Substantia nigra (tissue), 51 donors: ENCODE measurements at places on chromosomes 13 and 19.

DNA sequence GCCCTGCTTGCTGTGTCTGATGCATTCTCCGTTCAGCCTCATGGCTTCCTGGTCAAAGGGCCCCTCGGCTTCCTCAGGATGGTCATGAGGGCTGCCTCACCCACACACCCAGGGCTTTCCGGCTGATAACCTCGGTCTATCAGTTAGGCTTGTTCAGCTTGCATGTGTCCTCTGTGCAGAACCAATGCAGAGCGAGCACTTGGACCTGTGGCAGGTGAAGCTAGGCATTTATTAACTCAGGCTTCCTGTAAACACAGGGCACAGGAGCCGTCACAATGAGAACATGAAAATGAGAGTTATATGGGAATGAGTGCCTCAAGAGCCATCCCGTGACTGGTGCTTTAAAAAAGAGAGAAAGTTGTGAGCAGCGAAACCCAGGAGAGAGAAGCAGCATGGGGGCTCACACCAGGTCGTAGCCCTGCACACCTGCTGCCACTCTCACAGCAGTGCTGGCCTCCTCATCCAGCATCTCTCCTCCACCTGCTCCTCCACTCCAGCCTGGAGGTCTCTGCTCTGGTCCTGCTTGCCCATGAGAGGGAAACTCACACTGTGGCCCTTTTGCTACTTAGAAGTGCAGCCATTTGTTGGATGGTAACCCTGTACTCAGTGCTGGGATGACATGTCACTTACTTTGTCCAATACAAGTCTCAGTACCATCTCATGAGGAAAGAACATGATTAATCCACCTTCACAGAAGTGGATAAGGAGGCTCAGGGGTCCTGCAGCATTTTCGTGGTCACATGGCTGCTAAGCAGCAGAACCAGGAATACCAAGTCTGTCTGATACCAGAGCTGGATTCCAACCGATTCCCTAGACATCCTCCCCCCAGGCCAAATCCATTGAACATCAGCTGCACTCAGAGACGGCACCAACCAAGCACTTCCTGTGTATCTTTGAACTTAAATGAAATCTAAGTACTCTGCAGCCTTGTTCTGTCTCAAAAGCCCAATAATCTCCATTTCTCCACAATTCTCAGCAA is 50.5 kb upstream of the IRS2 start:
- DNase-seq = no peak

GRCh38 chr13:98658131-98658530 is 81.2 kb upstream of the STK24 start:
- no peak for DNase-seq

- no peak for DNase-seq
Measured at GRCh38 chr19:4984438-4984990, 15.6 kb downstream of the KDM4B start.

DNA sequence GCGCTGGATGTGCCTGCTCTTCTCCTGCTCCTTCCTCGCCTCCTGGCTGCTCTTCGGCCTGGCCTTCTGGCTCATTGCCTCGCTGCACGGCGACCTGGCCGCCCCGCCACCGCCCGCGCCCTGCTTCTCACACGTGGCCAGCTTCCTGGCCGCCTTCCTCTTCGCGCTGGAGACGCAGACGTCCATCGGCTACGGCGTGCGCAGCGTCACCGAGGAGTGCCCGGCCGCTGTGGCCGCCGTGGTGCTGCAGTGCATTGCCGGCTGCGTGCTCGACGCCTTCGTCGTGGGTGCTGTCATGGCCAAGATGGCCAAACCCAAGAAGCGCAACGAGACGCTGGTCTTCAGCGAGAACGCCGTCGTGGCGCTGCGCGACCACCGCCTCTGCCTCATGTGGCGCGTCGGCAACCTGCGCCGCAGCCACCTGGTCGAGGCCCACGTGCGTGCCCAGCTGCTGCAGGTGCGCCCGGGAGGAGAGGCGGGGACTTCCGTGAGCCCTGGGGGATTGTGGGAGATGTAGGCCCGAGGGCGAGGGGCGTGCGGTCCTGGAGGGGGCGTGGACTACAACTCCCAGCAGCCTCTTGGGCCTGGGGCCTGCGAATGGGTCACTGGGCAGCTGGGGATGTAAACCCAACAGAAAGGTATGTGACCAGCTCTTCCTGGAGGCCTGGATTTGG is 6.7 kb downstream of the KCNJ14 start:
- DNase-seq = no peak

- DNase-seq = no peak
Measured at GRCh38 chr13:96672016-96672415, 322.3 kb downstream of the OXGR1 start.

- no peak for DNase-seq
Measured at GRCh38 chr13:107807306-107808073, 407.8 kb downstream of the LIG4 start.

DNA sequence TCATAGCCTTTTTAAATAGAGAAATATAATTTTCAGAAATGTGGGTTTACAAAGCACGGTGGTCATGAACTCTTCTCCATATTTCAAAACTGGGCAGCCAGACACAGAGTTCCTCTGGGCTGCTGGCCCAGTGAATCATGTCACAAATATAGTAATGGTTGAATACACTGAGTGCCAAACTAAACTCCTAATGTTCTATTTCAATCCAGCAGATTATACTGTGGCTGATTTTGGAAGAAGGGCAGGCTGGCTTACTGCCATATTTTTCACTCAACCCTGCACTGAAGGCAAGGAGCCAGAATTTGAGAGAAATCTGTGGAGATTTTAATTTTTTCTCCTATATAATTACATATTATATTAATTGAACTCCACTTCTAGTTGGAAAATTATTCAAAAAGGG is 17.0 kb upstream of the PRR20A start:
- peak; percentile 11 for DNase-seq

DNA sequence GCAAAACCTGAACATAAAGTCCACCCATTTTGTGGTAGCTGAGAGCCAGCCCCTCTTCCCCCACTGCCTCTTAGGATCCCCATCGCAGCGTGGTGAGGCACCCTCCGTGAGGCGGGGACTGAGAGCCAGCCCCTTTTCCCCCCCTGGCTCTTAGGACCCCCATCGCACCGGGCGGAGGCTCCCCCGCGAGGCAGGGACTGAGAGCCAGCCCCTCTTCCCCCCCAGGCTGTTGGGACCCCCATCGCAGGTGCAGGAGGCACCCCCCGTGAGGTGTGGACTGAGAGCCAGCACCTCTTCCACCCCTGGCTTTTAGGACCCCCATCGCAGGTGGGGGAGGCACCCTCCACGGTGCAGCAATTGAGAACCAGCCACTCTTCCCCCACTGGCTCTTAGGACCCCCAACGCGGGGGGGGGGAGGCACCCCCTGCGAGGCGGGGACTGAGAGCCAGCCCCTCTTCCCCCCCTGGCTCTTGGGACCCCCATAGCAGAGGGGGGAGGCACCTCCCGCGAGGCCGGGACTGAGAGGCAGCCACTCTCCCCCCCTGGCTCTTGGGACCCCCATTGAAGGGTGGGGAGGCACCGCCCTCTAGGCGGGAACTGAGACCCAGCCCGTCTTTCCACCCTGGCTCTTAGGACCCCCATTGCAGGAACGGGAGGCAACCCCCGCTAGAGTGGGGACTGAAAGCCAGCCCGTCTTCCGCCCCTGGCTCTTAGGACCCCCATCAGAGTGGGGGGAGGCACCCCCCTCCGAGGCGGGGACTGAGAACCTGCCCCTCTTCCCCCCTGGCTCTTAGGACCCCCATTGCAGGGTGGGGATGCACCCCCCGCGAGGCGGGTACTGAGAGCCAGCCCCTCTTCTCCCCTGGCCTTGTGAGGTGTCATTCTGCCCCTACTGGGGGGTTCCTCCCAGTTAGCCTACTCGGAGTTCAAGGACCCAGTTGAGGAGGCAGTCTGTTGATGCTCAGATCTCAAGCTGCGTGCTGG is 366.4 kb upstream of the SPRY2 start:
- DNase-seq = no peak

DNA sequence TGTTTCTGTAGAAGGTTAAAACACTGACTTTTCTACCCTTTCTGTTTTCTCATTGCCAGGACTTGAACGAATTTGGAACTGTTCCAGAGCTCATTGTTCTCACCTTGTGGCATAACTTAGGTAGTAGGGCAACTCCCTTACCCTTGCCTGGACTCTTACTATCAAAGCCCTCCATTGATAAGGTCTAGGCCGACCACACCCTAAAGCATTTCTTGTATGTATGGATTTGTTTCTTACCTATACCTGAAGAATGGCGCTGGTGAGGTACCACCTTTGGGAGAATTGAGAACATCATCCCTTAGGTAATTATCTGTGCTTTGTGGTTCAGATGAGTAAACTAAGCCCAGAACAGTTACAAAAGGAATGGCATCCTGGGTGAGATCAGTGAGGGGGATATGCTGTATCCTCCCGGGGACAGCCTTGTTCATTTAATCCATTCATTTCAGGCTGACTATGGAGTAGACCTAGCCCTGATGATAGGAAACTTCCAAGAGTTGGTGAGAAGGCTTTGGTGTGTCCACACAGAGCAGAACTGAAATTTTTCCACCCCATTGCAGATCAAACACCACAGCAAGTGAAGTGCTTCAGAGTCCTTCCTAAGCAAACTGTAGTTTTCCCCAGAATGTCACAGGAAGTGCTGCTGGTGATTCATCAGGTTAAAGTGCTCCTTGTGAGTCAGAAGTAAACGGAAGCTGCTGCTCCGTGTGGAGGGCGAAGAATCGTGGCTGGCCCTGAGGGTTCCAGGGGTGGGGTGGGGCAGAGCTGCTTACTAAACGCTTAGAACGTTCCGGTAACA is 113.0 kb downstream of the TEX26 start:
- no peak for DNase-seq

- DNase-seq = no peak
Measured at GRCh38 chr19:58196901-58197616, 14.2 kb downstream of the ZNF274 start.

GRCh38 chr19:35138305-35138892 is at the start of gene FXYD1:
FXYD1 (plus strand) TSS chr19:35138824; CDS start chr19:35140080, 1,256 bp downstream.
- DNase-seq = peak; percentile 47

DNA sequence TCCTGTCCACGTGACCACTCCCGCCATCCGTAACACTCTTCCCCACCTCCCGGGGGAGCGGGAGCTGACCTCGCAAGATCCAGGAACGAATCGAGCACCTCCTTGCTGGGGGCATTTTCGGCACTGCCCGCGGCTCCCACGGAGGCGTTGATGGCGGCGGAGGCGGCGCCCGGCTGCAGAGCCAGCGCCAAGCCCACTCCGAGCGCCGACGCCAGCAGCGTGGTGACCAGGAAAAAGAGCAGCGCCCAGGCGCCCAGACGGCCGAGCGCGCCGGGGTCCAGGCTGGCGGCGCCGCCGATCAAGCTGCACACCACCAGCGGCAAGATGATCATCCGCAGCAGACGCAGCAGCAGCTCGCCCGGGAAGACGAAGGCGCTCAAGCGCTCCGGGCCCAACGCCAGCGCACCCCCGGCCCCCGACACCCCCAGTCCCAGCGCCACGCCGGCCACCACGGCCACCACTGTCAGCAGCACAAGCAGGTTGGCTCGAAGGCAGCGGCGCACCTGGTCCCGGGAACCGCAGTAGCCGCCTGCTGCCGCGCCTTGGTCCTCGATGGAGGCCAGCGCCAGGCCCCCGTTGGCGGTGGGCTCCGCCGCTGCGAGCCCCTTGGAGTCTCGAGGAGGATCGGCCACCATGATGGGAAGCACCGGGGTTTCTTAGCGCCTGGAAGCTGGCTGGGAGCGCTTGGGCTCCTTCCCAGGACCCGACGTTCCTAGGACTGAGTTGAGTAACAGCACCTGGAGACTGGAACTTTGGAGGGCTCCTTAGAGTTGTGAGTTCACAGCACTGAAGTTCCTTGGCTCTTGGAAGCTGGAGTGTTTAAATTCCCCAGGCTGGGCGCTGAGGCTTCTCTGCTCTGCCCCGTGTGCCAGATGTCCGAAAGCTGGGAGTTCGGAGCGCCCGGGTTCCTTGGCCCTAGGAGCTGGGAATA is 798 bp downstream of the SLC1A5 start:
- no peak for DNase-seq

GRCh38 chr19:2070986-2071673 is 20.1 kb upstream of the MKNK2 start:
- no peak for DNase-seq

DNA sequence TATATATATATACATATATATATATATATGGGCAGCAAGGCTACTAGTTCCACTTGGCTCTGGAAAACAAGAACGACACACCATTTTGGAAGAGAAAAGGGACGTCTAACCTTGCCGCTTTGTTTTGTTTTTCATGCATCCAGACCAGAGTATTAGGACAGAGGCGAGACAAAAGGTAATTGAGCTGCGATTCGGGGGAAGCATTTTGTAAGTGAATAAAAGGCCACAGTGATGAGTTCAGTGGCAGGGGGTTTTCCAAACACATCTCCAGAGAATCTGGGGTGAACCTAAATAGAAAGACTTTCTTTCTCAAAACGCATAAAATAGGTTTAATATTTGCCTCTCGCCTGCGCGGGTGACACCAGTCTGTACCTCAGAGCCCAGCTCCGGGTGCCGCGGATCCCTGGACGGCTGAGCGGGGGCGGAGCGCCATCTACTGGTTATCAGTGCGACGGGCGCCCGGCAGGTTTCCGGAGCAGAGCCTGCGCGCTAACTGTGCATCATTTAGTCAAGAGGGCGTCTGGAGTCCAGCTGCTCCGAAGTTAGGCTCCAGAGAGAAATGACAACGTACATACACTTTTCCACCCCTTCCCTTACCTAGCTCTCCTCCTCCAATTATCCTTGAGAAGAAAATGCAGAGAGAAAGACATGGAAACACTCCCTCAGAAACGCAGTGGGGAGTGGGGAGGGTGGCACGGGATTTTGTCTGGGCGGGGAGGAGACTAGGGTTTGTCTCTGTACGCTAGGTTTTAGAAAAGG is 262.3 kb downstream of the TBC1D4 start:
- DNase-seq = peak; percentile 82

DNA sequence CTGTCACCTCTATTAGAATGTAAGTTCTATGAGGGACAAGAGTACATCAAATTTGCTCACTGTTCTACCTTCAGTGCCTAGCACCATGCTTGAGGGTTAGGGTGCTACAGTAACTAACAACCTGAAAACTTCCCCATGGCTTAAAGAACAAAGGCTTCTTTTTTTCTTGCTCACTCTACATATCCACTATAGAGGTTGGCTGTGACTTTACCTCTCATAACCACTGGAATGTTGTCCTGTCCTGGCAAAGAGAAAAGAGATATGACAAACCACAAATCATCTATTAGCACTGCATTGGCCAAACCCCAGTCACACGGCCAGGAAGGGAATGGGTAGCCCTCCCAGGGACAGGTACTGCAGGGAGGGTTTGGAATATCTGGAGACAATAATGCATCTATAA is 23.2 kb upstream of the ACOD1 start:
- no peak for DNase-seq

- DNase-seq = no peak
Measured at GRCh38 chr13:44619651-44620050, 43.5 kb upstream of the TSC22D1 start.

DNA sequence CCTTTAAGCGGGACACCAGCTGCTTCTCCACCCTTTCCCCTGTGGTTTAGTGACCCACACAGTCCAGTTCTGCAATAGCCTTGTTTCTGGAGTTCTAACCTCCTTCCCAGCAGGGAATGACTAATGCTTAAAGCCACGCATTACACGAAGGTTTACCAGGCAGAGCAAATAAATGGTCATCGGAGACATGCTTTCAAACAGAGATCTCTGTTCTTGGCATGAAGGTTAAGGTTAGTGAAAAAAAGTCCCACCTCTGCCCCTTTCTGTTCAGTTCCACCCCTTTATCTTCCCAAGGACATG is 25.3 kb upstream of the MEDAG start:
- no peak for DNase-seq
